Cortex of kidney (tissue), 1 donor: ENCODE measurements at places on chromosomes 2 and 18.

DNA sequence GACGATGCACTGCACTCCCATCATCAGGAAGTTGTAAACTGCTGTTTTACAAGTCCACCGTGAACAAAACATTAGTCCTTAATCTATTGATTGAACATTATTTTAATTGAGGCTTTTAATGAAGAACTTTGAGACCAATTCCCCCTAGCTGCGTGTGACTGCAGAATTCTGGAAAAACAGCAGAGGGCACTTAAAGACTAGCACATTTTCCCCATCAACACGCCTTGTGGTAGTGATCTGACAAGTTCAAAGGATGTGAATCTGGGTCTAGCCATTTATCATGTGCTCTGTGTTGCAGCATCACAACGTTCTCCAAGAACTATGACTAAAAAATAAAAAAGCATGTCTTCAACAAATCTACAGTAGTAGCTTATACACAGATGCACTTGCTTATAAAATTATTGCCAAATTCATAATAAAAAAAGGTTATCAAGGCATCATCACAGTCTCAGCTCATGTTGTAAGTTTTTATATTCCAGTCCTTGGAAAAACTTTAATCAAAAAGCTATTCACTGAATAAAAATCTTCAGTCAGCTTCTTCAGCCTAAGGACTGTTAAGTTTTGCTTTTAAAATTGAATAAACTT lies 35.8 kb downstream of the SKOR2 start:
- no peak for DNase-seq

DNA sequence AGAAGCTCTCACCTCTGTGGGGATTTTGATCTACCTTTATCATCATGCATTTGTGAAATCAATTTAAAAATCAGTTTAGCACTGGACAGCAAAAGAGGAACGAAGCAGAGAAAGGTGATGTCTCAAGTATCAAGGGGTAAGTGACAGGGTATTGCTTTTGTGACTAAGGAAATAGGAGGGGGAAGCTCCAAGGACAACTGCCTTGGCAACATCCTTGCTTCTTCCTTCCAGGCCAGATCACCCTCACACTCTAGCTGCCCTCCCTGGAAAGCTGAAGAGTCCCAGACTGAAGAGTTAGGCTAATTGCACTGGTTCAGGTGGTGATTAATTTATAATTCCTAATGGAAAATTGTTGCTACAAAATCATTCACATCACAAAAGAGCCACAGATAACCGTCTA lies 859.1 kb upstream of the ACVR2A start:
- DNase-seq = no peak

- no peak for DNase-seq
Observed at GRCh38 chr2:58923869-58924268, 682.7 kb upstream of the FANCL start.

- no peak for DNase-seq
Observed at GRCh38 chr2:104812286-104812685, 41.6 kb upstream of the POU3F3 start.
